ENCODE measurements at places on chromosomes 16 and 17. TPM values are rescaled to one million over a fixed set of nuclear protein-coding genes. Genes with fewer than 3 reads are reported as not detected.

TOM1L1 gene
- total RNA-seq, result 19.3 TPM

ZNF771 gene
- total RNA-seq, result 15.6 TPM

TPSG1 gene
- total RNA-seq, result not detected

CYLD gene
- total RNA-seq, result 56.1 TPM

HBZ gene
- total RNA-seq, result not detected

ABCC6 gene
- 2.3 TPM for total RNA-seq
